ENCODE measurements at places on chromosomes 6 and 20.
A peak's percentile ranks its signal among the peaks of the same experiment; 100 is the strongest.

DNA sequence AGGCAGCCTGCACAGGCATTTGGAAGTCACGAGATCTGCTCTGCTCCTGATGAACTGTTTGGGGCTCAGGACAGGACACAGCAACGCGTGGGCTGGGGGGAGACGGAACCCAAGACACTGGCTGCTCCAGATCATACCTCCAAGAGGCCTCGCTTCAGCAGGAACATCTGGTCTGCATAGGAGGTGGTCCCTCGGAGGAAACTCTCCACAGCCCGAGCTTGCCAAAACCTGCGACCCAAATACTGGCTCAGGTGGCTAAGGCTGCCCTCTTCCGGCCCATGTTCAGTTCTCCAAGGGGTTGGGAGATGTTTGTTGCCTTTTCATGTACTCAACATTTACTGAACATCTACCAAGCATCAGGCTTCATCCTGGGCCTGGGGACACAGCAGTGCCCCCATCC, 51.7 kb downstream of the MYH7B start:
- DNase-seq: no peak

DNA sequence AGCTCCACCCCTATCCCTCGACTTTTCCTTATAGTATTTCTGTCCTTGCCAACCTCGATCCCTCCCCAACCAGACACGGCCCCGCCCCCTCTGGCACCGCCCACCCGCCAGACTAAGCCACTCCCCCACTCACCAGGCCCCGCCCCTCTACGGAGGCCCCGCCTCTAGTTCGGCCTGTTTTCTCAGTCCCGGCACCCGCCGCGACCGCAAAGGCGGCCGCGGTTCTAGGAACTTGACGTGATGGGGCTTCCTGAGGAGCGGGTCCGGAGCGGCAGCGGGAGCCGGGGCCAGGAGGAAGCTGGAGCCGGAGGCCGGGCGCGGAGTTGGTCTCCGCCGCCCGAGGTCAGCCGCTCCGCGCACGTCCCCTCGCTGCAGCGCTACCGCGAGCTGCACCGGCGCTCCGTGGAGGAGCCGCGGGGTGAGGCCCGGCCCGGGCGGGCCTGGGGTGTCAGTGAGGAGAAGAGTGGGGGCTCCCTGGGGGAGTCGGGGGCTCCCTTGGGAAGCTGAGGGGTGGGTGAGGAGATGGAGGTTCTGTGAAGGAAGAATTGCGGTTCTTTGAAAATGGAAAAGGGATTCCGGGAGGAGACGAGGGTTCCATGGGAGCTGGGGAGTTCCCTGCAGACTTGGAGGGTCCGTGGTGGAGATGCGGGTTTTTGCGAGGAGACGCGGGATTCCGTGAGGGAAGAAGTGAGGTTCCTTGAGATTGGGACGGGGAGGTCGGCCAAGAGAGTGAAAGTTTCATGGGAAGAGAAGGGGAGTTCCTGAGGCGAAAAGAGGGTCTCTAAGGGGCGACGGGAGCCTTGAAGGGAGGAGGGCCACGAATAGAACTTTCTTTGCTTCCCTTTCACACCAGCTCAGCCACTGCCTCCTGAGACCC, at the start of gene ACSS2:
TSS of gene ACSS2 (plus strand) at position 207 of the 877 bp plus-strand sequence. CDS start at position 241, 34 bp downstream.
- DNase-seq: peak; percentile 65

DNA sequence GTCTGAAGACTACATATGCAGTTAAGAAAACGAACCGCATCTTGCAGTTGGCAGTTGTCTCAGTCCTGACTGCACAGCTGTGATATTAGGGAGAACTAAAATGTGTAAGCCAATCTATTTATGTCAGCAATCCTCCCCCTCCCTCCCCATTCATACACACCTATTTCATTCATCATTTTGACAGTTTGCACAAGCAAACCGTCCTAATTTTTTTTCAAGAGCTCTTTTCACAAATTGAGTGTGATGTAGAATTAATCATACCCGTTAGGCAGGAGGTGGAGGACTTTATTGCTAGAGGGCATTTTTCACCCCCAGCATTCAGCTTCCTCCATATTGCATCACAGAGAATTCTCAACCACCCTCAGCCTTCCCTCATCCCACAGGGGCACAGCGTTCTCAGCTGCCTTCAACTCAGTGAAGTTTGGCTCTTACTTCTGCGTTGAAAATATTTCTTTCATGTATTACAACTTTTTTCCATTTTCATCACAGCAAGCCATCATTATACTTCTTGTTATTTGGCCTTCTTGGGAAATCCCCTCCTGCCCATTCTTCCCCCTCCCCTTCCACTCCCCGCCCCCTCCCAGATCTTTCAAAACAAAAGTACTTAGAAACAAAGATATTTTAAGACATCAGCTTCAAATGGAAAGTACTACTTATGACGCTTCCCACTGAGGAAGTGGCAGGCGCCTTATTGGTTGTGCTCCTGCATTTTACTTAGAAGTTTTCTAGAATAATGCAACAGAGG, 37.5 kb downstream of the NOX3 start:
- no peak for DNase-seq

- no peak for DNase-seq
Observed at GRCh38 chr6:42147138-42147562, 4.7 kb upstream of the C6orf132 start.

DNA sequence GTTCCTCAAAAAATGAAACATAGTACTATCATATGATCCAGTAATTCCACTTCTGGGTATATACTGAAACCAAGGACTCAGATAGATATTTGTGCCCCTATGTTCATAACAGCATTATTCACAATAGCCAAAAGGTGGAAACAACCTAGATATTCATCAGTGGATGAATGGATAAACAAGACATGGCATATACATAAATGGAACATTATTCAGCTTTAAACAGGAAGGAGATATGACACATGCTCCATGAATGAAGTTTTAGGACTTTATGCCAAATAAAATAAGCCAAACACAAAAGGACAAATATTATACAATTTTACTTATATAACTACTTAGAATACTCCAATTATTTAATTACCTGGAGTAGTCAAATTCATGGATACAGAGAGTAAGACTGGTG, 16.4 kb downstream of the PLCB1 start:
- DNase-seq: no peak

GRCh38 chr20:8678098-8678776, 390.6 kb upstream of the PLCB4 start:
- DNase-seq: no peak

- DNase-seq: no peak
Observed at GRCh38 chr6:28600245-28600644, 74.6 kb downstream of the GPX5 start.

- peak; percentile 37 for DNase-seq
Observed at GRCh38 chr6:11043961-11044711, at the start of gene ELOVL2. TSS of gene ELOVL2 (minus strand) at chr6:11044305. CDS start at chr6:11044230, 75 bp downstream.
